ENCODE measurements at places on chromosomes 12 and 14.

DNA sequence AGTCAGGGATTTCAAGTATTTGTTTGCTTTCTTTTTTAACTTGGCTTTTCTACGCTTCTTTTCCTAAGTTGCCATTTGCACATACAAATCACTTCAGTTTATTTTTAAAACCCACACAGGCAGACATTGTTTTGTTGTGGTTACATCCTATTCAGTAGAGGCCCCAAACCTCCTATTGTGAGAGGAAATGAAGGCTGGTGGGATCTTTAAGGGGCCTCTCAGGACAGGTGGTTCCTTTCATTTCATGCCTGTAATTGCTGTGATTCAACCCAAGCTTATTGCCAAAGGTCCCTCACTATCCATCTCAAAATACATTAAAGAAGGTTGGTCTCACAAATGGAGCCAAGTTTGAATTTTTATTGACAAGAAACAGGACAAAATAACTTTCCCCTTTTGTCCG lies 257.1 kb downstream of the ADAMTS20 start:
- DNase-seq = no peak

DNA sequence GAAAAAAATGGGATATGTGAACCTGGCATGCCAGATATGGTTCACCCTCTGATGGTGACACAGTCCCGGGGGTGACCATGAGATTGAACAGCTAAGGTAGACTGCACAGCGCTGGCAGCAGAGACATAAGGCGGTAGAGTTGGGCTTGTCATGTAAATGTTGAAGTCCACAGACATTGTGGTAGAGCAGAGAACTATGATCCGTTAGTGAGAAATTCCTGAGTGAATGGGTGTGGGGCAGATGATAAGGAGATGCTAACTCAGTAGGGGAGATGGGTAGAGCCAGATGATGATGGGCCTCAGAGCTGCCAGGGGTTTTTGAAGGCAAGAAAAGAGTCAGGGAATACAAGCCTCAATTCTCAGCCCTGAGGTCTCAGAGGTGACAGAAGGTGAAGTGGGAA lies 51.1 kb upstream of the DNM1L start:
- no peak for DNase-seq

DNA sequence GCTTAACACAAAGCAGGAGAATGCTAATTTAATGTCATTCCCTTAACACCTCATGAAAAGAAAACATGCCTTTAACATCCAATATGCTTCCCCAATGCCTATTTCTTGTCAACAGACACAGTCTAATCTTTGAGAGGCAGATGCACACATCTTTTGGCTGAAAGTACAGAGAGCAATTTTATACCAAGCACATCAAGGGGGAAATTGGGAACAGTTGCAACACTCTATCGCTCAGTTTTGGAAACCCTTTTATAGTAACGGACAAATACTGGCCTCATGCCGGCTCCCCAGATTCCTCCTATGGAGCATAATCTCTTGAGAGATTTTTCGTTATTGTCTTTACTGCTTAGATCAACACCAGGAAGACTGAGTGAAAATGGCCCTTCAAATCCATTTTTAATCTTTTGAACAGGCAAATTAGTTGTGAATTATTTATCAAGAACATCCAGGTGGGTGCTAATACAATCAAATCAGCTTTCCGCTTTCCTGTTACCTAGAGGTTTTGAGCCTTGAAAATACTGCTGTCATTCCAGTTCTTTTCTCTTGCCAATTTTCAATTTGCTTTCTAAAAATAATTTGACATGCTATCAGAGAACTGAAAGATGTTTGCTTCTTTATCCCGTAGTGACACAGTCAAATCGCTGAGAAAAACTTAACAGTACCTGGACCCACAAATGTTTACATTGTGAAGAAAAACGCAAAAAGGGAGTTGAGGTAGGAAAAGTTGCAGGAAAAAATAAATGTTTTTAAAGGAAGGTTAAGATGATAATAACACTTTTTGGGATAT lies 60.7 kb upstream of the CAND1 start:
- no peak for DNase-seq

- DNase-seq = no peak
Observed at GRCh38 chr12:106081606-106082005, 57.1 kb downstream of the NUAK1 start.

- DNase-seq = no peak
Observed at GRCh38 chr14:90544566-90544965, 147.7 kb downstream of the CALM1 start.

DNA sequence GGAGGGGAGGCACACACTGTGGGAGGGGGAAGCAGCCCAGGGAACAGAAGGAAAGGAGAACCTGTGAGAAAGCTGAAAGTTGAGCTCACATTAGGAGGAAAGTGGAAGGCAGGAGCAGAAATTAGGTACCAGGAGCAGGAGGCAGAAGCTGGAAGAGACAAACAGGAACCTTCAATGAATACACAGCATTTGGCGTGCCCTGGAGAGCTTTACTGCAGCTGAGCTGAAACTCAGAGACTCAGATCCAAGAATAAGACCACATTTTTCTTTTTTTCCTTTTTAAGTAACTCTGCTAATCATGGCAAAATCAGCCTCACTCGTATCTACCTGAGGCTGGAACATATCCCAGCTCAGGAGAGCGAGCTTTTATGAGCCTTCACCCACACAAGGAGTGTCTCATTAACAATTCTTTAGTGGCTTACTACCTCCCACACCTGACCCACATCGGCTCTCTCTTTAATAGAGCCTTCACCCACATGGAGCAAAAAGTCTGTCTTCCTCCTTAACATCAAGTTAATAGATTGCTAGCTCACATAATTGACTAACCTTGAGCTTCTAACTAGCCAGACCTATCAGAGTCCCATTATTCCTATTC lies 18.2 kb upstream of the CERS5 start:
- DNase-seq = no peak

- DNase-seq = peak; percentile 75
Observed at GRCh38 chr12:2052826-2053678, at the start of gene CACNA1C. CACNA1C (plus strand) TSS chr12:2052987; CDS start chr12:2053563, 576 bp downstream.

DNA sequence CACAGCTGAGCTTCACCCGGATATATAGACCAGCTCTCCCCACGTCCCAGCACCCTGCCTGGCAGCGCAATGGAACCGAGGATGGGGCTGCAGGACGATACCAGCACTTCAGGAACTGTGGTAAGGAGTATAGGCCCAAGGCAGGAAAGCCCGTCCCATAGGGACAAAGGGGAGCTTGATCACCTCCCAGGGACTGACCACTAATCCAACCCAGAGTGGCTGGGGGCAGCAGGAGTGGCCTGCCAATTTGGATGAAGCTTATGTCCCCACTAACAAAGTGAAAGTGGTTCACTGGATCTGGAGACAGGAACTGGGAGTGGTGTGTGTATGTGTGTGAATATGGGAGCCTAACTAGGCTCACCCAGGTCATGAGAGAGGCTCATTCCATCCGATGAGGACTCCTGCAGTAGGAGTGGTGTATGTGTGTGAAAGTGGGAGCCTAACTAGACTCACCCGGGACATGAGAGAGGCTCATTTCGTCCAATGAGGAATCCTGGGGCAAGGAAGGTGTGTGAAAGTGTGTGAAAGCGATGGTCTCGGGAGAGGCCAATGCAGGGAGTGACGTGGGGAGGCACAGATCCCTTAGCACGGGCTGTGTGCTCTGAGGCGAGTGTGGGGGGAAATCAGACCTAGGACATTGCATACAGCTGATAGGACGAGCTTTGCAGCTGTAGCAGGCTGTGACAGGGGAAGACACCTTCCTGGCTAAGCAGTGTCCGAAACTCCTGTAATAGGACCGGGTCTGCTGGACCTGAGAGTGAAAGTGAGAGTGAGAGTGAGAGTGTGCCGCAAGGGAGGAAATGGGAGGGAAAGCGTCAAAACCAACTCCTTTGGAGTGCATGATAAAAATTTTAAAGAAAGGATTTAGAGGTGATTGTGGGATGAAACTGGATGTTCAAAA lies 25.7 kb downstream of the KLRK1 start:
- no peak for DNase-seq

DNA sequence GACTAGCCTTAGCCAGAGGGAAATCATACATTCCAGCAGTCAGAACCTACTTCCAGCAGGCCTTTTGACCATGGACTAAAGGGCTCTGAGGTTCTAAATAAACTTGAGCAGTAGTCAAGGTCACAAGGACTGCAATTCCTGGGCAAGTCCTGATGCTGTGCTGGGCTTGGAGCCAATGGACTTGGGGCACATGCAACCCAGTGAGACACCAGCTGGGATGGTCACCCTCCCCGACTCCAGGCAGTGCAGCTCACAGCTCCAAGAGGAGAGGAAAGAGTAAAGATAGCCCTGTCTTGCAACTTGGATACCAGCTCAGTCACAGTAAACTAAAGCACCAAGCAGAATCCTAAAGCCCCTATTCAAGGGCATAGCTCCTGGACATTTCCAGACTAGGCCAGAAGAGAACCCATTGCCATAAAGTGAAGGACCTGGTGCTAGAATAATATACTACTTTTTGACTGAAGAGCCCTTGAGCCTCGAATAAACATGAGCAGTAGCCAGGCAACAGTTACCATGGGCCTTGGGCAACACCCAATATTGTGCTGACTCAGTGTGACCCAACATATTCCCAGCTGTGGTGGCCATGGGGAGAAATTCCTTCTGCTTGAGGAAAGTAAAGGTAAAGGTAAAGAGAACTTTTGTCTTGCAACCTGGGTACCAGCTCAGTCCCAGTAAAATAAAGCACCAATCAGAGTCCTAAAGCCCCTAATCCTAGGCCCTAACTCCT lies 226.2 kb upstream of the CLEC14A start:
- no peak for DNase-seq

GRCh38 chr12:24630446-24630845 lies 318.5 kb downstream of the BCAT1 start:
- DNase-seq = no peak

- DNase-seq = no peak
Observed at GRCh38 chr14:90593254-90594040, 196.6 kb downstream of the CALM1 start.

DNA sequence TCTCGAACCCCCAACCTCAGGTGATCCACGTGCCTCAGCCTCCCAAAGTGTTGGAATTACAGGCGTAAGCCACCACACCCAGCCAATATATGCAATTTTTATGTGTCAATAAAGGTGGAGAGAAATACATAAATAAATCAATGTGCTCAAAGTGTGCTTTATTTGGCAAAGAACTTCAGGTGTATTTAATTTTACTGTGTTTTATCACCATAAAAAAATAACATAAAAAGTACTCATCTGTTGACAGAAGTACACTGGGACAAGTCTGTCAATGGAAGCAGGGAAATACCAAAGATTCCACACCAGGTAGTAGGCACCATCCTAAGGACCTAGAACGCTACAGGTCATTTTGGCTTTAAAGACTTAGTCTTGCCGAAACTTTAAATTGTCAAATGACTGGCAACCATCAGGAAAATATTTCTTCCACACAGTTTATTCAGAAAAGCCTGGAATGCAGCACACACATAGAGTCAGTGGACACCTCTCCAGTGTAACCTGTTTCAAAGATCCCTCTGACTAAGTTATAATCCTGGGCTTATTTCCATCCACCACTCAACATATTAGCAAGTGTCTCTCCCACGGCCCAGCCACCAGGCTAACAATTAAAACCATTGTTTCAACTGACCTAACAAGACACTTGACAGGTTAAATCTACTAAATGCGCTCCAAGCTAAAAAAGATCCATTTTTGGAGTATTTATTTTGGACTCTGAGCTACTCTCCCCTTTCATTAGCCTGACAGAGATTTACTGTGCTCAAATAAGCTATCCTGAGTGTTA lies 4.2 kb downstream of the ERO1A start:
- DNase-seq = no peak

DNA sequence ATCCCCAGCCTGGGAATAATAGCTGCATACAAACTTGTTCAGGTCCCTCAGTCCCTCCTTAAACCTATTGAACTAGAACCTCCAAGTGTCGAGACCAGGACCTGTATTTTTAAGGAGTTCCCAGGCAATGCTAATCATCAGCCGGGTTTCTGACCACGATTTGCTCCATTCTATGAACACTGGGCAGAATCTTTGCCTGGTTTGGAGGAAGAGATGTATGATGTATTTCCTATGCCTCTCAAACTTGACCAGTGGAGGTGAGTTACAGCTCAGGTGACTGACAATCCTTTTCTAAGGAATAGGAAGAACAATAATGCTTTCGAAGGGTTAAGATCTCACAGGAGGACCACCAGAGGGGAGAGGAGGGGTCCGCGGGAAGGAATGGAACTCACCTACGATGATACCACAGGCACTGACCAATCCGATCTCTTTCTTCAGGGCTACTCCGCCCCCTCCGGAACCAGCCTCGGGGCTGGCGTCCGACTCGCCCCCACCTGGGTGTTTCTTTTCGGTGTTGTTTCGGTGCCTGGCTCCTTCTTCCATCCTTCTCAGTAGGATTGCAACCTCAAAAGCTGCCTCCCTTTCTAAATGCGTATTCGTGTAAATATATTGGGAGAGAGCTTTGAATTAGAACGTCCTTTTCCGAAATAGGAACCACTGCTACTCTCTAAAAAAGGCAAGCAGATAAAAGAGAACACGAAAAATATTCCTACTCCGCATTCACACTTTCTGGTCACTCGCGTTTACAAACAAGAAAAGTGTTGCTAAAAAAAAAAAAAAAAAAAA lies 895 bp downstream of the SLC7A8 start:
- DNase-seq = peak; percentile 39

DNA sequence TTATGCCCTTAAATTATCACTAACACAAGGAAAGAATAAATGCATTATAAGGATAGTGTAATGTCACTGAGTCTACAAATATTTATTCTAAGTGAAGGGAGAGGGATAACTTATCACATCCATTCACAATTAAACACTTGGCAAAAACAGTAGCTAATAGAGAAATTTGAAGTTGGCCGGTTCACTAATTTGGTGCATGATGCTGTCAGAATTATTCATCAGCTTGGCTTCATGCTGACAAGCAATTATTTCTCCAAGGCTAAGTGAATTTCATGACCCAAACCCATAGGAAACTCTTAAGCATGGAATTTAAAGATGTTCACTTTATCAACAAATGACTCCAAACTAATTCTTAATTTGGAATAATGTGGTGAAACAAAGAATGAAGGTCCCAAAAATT lies 25.0 kb upstream of the NR1H4 start:
- no peak for DNase-seq

GRCh38 chr14:29759521-29760340 lies 167.9 kb downstream of the PRKD1 start:
- DNase-seq = no peak

DNA sequence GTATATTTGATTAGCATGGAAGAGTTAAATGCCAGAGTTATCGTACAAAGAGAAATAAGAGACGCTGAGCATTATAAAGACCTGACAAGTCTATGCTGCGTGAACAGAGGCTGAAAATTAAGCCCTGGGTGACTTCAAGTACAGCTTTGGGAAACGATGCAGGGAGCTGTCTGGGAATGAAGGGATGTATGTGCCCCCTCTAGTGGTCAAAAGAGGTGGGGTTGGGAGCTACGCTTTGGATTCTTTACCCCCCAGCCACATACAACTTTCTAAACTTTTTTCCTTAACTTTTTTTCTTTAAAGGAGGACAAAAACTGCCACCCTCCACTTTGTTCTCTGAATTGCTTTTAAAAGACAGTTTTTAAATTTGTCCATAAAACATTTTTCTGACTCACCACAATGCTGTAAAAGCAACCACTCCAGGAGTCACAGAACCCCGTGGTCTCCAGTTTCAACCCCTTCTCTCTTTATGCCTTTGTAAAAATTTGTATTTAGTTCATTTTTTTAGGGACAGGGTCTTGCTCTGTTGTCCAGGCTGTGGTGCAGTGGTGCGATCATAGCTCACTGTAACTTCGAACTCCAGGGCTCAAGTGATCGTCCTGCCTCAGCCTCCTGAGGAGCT lies 59.4 kb downstream of the ZNF664 start:
- no peak for DNase-seq

- no peak for DNase-seq
Observed at GRCh38 chr12:62205346-62205745, 54.9 kb upstream of the USP15 start.

All from head of caudate nucleus (tissue), 42 donors.